ENCODE measurements at places on chromosomes 11 and 22. TPM values are rescaled to one million over a fixed set of nuclear protein-coding genes. Genes with fewer than 3 reads are reported as not detected.

- no peak for DNase-seq
Measured at GRCh38 chr11:120489799-120490198, 21.7 kb upstream of the GRIK4 start.

DNA sequence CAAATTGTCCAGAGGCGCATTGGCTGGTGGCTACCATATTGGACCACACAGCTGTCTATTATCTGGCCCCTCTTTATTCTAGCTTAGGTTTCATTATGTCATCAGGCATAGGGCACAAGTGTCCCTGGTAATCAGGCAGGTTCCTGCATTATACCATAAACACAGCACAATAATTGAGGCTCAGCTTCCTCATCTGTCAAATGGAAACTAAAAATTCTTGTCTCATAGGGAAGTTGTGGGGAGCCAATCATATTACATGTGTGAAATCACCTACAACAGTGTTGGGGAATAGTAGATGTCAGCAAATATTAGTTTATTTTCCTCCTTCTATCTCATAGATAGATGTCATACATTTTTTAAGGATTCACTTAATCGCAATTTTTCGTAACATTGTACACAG is 231.0 kb upstream of the SORL1-AS1 start:
- no peak for DNase-seq

DNA sequence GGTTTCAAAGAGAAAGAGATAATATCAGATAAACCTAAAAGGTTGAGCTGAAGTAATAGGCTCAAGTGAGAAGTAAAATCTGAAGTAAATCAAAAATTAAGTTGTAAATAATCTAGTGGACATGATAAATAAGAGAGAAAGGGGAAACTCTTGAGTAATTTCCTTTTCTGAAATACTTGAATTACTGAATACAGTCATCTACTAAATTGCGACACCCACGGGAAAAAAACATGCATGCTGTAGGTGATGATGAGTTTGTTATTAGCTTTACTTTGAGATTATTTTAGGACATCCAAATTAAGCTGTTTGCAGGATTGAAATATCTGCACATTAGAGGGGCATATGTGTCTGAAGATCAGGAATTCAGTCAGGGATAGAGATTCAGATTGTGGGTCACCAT is 50.0 kb upstream of the CARD18 start:
- DNase-seq: no peak

Gene CBX7
- 37.7 TPM for total RNA-seq

All from activated CD4-positive, alpha-beta memory T cell treated with anti-CD3 and anti-CD28 coated beads for 36 hours (primary cell).